ENCODE measurements at places on chromosomes 13 and 19.
A peak's percentile ranks its signal among the peaks of the same experiment; 100 is the strongest.

GRCh38 chr13:44040070-44040817, 160.5 kb downstream of the LACC1 start:
- no peak for DNase-seq

GRCh38 chr13:39159846-39160370, 121.7 kb downstream of the NHLRC3 start:
- no peak for DNase-seq

- DNase-seq: peak; percentile 36
These were observed 50.9 kb downstream of the PCCA start for GRCh38 chr13:100139817-100140216.

DNA sequence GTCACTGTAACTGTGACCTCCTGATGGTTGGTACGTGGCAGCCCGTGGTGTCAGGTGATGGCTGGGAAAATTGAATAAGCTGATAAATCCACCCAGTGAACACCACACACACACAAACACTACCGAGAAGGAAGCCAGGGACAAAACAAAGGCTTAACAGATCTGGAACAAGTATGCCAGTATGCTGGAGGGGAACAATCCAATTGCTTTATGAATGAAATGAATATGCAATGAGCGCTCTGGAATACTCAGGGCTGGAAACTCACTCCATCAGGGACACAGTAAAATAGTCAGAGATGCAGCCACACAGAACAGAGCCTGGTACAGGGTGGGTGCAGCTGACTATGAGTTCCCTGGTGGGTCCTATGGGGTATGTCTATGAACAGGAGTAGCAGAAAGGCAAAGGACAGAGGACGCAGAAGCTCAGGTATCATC, 16.7 kb downstream of the TMTC4 start:
- DNase-seq: no peak

GRCh38 chr19:2997720-2998119, 20.4 kb downstream of the TLE6 start:
- no peak for DNase-seq

DNA sequence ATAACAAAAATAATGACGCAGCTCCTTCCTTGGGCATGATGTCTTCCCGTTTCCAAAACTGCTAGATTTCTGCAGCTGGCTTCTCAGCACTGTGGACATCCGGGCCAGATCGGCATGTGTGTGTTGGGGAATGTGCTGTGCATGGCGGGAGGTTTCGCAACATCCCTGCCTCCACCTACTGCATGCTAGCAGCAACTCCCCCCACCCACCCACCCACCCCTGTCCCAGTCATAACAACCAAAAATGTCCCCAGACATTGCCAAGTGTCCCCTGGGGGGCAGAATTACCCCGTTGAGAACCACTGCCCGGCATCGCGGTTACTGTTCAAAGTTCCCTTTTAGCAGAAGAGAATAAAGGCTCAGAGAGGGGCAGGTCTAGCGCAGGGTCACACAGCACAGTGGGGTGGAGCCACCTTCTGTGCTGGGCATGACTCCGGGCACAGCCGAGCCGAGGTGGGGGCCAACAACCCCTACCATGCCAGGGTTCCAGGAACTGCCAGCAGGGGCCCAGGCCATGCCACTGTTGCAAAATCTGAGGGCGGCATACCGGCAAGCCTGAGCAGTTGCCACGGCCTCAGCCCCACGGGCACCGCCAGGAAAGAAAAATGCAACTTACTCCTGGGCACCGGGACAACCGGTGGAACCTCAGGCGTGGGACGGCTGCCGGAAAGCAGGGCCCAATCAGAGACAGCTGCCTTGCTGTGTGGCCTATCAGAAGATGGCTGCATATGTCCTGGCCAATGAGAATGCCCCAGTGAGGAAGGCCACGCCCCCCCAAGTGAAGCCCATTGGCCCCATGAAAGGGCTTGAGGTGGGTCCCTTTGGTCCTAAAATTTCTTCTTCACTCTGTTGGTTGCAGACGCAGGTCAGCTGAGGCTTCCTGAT, 22.5 kb upstream of the NFIC start:
- peak; percentile 55 for DNase-seq

DNA sequence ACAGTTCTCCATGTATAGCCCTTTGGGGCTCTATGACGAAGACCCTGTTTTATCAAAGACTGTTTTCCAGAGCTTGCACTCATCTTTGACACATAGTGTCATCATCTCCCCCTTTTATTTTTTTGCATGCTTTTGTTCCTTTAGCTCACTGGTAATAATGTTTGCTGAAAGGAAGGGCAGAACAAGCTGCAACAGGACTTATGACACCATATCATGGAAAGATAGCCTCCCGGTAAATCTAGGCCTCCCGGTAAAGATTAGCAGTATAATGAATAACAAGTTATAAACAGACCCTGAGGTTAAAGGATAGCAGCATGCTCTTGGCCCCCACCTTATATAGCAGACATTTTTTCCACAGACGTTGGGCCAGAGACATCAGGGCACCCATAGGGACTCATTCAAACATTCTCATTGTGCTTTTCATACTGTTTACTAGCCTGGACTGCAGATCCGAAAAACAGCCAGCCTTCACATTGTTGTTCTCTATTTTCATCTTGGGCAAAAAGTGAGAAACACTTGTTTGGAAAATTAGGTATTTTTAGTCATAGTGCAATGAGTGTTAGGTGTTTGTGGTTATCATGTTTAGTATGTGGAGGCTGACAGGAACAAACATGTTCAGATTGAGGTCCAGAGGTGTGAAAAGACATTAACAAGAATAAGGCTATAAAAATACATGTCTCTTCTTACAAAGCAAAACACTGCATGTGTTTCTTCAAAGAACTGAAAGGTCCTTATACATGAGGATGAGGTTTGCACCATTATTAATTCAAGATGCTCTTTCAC, 136.9 kb upstream of the SPRY2 start:
- DNase-seq: no peak

GRCh38 chr13:40175639-40176038, 490.8 kb downstream of the FOXO1 start:
- DNase-seq: no peak

DNA sequence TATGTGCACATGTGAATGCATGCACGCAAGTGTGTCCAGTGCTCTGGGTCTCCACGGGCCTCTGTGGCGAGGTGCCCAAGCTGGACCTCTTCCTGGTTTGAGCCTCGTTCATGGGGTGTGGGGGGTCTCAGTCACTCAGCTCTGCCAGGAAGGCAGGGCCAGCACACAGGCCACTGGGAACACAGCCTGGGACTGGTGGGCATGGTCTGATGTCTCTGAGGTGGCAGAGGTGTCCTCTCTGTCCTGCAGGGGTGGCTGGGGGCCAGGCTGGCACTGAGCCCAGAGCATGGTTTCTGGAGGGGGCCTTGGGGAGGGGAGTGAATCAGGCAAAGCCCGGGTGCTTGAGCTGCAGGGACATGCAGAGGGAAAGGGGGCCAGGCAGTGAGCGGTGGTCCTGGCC, 9.4 kb downstream of the LRP3 start:
- no peak for DNase-seq

DNA sequence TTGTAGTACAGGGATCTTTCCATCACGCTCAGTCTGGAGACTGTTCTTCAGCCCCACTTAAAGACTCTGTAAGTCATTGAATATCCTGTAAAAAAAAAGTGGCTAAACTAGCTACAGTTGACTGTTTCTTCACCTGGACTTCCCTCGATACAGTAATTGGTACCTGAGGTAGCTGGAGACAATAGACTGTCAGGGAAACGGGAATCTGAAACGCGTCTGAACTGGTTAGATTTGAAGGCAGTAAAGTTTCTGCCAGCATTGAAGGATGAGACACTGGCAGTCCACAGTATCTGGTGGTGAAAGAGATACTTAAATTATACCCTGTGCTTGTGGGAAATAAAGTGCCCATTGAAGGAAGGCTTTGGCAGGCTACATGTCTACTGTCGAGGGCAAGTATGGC, 550.5 kb downstream of the IRS2 start:
- no peak for DNase-seq

GRCh38 chr19:17103177-17103576, 27.6 kb downstream of the MYO9B start:
- DNase-seq: no peak

DNA sequence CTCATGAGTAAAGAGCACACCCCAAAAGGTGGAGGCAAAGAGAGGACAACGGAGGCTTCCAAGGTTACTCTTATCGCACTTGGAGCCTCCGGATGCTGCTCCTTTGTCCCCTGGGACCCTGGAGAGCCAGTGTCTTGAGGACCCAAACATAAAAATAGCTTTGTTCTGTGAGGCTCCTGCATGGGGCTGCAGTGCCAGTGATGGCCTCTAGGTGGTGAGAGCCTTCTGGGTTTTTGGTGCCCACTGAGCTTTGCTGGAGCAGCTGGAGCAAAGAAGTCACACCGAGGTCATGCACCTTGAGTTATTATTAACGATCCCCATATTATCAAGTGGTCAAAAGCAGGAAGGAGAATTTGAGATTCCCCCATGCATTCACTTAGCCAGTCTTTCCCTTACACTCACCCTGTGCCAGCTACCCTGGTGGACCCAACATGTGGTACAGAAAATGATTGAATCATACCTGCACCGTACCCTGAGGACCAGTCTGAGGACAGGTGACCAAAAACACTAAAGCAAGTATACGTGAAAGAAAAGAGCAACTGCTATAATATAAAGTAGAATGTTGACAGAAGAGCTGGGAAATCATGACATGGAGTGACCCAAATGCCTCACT, 41.5 kb downstream of the ZNF682 start:
- DNase-seq: no peak

DNA sequence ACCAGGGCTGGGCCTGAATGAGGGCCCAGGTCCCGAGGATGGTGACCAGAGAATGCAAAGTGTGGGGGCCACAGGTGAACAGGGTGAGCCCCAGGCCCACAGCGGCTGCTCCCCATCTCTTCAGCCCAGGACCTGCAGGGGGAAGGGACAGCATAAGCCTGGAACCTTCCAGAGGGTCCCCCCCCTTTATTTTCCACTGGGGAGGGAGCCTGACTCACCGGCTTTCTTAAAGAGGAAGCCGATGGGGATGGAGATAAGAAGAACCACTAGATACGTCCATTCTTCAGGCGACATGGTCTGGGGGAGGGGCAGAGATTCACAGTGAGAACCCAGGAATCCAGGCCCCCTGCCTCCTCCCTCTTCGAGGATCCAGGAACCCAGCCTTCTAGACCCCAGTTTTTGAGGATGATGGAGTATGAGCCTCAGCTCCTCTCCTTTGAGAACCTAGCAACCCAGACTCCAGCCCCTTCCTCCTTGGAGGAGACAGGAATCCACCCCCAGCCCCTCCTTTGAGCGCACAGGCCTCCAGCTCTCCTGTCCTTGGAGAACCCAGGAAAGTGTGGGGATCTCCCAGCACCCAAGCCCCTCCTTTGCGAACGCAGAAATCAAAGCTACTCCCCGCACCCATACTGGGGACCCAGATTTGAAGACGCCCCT, 1.0 kb downstream of the MBOAT7 start:
- DNase-seq: no peak

DNA sequence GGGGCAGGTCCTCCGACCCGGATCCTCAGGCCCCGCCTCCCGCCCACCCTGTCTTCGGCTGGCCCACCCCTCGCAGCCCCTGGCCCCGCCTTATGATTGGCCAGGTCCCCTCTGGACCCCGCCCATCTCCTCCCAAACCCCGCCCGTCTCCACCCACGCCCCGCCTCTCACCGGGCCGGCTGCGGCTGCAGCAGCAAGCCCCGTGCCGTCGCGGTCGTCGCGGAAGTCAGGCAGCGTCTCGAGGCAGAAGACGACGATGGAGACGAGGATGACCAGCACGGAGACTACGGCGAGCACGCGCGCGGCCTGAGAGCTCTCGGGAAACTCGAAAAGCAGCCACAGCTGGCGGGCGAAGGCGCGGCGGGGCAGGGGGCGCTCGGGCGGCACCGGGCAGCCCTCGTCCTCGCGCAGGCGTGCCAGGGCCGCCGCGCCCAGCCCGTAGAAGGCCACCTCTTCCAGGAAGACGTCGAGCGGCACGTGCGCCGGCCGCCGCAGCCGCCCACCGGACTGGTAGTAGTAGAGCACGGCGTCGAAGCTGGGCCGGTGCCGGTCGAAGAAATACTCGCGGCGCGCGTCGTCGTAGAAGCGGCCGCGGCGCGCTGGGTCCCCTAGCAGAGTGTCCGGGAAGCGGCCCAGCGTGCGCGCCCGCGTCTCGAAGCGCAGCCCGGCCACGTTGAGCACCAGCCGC, 495 bp downstream of the KCNA7 start:
- DNase-seq: no peak

GRCh38 chr19:50489461-50490011, 12.9 kb upstream of the GARIN5A start:
- no peak for DNase-seq

DNA sequence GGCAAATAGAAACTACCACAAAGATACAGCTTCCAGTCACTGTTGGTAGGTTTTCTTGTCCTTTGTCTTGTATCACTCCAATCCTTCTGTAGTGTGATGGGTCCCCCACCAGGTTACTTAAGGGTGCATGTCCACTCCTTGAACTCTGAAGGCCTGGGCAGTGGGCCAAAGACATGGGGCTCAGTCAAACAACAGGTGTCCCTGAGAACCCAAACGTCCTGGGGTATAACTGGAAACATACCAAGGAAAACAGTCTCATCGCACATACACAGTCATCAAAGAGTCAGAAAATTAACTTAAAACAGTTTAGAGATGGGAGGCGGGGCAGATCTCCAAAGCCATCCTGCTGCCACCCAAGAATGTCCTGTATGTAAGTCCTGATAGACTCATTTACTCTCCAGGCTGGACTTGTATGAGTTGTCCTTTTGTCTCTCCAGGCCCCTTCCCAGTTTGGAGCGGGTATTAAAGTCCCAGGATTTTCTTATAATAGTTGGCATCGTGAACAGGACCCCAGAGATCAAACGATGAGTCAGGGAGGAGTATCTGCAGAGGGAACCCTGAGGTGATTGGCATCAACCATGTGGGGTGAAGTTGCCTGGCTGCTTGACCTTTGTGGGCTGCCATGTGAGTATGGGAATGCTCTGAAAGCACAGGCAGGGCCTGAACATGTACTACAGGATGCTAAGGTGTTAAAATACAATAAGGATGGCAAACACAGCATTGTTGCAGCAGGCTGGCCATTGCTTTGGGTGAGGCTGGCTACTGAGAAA, 613.2 kb upstream of the KLF12 start:
- no peak for DNase-seq

DNA sequence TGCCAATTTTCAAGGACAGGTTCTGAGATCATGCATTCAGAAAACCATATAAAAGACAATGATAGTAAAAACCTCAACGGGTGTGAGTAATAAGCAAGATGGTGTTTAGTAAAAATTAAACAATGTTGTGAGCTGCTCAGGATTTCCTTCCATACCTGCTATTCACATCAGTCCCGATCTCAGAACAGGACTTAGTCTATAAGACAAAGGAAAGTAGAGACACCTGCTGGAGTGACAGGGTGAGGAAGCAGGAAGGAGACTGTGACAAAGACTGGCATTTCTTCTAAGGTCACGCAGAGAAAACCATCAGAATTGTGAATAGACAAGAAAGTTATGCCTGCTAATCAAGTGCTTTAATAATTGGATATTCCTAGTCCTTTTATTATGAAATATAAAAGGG, 648.0 kb downstream of the DACH1 start:
- no peak for DNase-seq

- DNase-seq: no peak
These were observed 3.2 kb downstream of the SERPINE3 start for GRCh38 chr13:51342706-51343105.

Data from fibroblast of skin of left quadriceps (primary cell).